ENCODE measurements at places on chromosomes 7 and 10.

DNA sequence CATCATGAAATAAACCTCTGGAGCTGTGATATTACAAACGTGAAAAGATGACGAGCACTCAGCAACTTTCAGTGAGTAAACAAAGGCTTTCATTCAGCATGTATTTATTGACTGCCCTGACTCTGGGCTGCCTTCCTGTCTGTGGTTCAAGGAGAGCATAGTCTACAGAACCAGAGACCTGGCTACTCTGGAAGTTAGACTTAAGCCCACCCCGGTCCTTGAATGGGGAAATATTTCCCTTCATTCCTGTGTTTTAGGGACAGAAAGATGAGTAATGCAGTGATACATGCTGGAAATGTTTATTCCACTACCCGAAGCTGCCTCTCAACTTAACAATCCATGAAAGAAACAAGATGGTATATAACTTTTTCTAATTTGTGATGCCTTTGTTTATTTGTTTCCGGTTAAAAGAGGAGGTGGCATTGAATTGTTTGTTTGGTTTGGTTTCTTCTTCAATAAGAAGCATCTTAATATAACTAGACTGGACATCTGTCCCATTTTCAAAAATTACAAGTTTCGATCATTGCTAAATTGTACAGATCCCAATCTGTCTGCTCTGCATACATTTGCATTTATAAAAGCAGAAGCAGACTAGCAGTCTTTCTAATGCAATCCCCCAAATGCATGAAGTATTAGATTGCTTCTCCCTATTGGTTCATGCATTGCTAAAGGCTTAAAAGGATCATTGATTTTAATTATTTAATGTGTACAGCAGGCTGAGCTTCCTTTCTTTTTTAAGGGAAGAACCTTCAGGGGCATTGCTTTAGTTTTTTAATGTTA lies 57.7 kb downstream of the TRUB1 start:
- no peak for DNase-seq

DNA sequence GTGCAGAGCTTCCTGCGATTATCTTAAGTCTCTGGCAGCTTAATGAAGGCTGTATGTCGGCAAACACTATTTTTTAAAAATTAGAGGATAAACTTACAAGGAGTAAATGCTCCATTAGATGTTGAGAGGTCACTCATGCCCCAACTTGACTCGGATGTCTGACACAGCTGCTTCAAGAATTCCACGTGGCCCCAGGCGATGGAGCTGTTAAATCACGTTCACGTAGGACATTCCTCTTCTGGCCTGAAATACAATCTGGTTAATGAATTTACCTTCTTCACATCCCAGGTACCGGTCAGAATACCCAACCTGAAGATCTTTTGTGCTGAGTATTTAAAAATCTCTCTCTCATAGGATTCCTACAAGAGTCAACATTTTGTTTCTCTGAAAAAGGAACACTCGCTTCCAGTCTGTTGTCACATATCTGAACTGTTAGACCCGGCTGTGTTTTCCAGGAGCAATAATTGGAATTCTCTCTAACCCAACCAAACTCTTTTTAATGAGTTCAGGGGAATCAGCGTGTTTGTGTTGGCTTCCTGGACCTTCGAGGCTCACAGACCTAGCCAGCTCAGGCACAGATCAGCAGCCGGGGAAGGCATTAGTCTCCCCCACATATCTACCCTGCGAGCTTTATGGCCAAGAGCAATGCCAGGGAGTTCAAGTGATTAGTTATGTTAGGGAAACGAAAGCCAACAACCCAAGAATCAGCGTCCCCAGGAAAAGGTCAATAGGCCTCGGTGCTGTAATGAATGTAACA lies 284.9 kb downstream of the FGFR2 start:
- no peak for DNase-seq

GRCh38 chr10:21349912-21350286 lies 175.6 kb downstream of the SKIDA1 start:
- no peak for DNase-seq

DNA sequence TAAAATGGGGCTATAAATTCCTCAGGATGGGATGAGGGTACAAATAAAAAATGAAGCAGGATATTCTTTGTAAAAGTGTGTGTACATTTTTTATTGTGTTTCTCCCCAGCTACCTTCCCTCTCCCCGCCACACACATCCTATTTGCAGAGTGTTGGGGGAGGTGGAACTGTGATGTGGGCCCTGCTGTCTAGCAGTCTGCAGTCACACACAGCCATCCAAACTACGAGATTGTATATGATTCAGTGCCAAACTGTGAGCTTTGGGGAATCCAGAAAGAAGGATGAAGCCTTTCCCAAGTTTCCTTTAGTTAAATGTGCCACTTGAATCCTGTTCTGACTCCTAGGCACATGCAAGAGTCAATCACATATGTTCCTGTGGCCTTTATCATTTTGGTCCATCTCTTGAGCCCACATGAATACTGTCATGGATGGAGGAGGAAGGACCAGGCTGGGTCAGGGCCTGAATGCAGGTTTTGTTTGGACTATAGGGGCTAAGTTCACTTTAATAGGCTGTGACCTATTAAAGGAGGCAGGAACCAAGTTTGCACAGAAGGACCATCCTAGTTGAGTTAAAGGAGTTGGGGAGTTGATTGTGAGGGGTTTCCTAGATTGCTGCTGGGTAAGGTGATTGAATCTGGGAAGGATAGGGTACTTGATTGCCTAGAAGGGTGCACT lies 1.1 kb upstream of the SEMA4G start:
- DNase-seq = no peak

GRCh38 chr7:85154282-85154937 lies 32.4 kb downstream of the SEMA3D start:
- no peak for DNase-seq

GRCh38 chr7:40211276-40212003 lies 76.6 kb downstream of the SUGCT start:
- no peak for DNase-seq

DNA sequence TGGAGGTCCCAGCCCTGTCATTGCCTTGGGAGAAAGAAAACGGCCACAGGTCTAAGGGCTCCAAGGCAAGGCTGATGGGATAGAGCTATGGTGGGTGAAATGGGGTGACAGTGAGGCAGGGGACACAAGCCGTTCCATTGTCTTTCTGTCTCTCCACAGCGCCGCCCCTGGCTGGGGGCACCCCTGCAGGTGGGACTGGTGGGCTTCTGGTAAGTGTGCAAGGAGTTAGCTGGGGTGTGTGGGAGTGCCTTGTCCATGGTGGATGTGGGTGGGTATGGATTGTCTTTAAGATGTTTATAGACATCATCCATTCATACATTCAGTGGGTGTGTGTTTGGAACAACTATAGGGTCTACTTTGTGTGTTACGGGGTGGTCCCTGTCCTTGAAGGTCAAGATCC lies 7.5 kb downstream of the SFXN3 start:
- no peak for DNase-seq

GRCh38 chr10:117439243-117439912 lies 64.1 kb upstream of the PDZD8 start:
- no peak for DNase-seq

- no peak for DNase-seq
Measured at GRCh38 chr10:109450702-109451101, 472.6 kb downstream of the XPNPEP1 start.

- DNase-seq = no peak
Measured at GRCh38 chr7:99459087-99459486, 6.9 kb downstream of the ATP5MF start.

DNA sequence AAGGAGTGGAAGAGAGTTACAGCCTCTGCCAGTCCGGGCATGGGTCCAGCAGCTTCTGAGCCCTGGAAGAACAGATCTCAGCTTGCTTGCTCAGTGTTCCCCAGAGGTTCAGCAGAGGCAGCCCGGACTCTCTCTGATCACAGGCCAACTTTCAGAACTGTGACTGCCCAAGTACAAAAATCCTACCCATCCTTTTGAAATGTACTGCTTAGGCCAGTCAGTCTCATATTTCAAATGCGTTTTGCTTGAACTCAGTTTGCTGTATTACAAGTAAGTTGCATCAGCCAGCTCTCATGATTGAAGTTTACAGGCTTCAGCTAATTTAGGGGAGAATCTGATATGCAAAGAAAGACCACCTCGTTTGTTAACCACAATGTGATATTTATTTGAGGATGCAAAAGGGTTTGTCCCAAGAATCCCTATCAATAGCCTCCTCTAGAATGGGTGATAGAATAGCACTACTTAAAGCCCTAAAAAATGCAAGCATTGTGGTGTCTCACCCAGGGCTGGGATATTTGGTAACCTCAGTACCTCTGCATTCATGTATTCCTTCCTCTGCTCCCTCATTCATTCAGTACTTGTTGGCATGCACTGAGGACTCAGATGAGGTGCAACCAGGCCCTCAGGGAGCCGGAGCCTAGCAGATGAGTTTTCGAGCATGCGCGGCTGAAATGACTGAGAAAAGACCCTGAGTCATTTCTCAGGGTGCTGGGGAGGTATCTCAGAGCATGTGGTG lies 7.0 kb downstream of the AIMP2 start:
- no peak for DNase-seq

GRCh38 chr7:35735396-35735795 lies 40.5 kb upstream of the HERPUD2 start:
- no peak for DNase-seq

DNA sequence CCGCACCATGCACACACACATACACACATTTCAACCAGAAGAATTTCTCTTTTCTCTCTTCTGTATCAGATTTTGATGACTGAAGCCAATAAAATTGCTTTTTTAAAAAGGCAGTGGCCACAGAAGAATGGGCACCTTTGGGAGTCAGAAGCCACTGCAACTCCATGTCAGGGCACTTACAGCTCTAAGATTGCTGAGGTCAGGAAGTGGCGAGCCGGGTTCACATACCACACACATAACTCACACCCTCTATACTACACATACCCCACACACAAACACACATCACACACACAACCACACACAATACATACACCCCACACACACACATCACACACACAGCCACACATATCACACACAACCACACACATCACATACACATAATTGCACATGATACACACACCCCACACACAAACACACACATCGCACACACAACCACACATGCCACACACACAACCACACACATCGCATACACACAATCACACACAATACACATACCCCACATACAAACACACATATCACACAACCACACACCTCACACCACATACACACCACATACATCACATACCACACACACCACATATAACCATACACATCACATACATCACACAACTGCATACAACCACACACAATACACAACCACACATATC lies 31.2 kb downstream of the GPRIN2 start:
- no peak for DNase-seq

DNA sequence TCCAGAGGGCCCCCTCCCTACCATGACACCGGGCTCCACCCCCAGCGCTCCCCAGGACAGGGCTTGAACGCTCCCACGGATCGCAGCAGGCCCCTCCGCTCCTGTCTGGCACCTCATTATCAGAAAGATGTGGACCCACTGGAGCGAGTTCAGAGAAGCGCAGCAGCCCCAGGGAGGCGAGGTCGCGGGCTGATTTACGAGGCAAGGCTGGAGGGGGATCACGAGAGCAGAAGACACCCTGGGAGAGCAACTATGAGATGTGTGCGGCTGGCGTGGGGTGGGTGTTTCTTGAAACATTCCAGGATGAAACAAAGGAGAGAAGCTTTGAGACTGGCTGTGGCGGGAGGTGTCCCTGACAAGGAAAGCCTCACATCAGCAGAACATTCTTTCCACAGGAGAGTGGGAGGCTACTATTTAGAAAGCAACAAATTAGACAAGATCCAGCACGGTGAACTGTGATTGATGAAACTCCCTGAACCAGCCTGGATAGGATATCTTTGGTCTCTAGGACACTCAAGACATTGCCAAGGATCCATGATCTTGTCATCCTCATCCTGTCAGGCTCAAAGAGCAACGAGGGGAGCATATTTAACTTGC lies 66.0 kb downstream of the JCAD start:
- DNase-seq = no peak

- no peak for DNase-seq
Measured at GRCh38 chr7:100799037-100799896, 28.1 kb downstream of the EPHB4 start.

DNA sequence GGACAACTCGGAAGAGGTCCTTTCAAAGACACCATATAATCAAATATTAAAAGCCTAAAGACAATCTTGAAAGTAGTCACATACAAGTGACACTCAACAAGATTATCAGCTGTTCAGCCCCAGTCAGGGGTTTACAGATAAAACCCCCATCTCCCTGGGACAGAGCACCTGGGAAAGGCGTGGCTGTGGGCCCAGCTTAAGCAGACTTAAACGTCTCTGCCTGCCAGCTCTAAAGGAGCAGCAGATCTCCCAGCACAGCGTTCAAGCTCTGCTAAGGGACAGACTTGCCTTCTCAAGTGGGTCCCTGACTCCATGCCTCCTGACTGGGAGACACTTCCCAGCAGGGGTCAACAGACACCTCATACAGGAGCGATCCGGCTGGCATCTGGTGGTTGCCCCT lies 18.0 kb downstream of the CDCA7L start:
- DNase-seq = no peak

- DNase-seq = no peak
Measured at GRCh38 chr10:103781329-103782061, 73.9 kb downstream of the SH3PXD2A start.

DNA sequence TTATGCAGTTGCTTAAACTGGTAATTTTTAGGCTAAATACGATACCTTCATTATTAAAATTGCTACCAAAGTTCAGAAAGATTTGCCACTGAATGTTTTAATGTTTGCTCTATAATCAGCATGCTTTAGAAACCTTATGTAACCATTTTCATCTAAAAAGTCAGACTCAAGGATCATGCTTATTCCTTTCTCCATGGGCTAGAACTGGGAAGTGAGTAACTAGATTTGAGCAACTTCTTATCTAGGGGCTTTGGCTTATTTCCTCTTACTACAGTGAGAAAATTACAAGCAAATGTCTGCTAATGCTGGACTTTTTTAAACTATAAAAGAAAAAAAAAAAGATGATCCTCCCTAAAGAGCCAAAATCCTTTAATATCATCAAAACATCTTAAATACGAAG lies 215.9 kb downstream of the CRPPA start:
- DNase-seq = no peak

GRCh38 chr10:12787297-12787696 lies 214.2 kb downstream of the CCDC3 start:
- DNase-seq = no peak

- no peak for DNase-seq
Measured at GRCh38 chr7:135743907-135744731, 4.5 kb downstream of the FAM180A start.

DNA sequence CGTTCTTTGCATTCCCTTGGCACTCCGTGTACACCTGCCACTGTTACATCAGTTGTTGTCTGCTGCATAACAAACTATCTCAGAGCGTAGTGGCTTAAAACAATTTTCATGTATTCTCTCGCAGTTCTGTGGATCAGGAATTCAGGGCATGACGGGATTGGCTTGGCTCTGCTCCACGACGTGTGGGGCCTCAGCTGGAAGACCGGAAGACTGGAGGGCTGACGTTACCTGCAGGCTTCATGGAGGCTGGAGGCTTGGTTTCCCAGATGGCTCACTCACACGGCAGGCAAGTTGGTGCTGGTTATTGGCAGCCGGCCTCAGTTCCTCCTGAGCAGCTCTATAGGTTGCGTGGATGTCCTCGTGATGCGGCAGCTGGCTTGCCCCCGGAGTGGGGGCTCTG lies 25.5 kb downstream of the NYAP1 start:
- DNase-seq = no peak

- DNase-seq = no peak
Measured at GRCh38 chr7:14177876-14178275, 188.4 kb upstream of the ETV1 start.

Data from stimulated activated CD4-positive, alpha-beta T cell treated with anti-CD3 and anti-CD28 coated beads, Interleukin-1b, Interleukin-23, amount 100 ng/mL, for 1 hour (primary cell).